ENCODE measurements at places on chromosomes 6 and 20. TPM values are rescaled to one million over a fixed set of nuclear protein-coding genes. Genes with fewer than 3 reads are reported as not detected.

DEFB125 gene
- total RNA-seq, result not detected

SLC22A7 gene
- 0.23 TPM for total RNA-seq

TUBB2B gene
- total RNA-seq, result 2,535 TPM

EYA4 gene
- total RNA-seq, result 3.5 TPM

BCAS4 gene
- total RNA-seq, result 17.8 TPM

OPN5 gene
- total RNA-seq, result not detected

SNAP91 gene
- total RNA-seq, result 179 TPM

MYCT1 gene
- 4.4 TPM for total RNA-seq

TRIM31 gene
- not detected for total RNA-seq

TSPO2 gene
- total RNA-seq, result not detected

SPEF1 gene
- total RNA-seq, result 5.1 TPM

IL17A gene
- not detected for total RNA-seq

SYTL3 gene
- 2.5 TPM for total RNA-seq

UNC93A gene
- total RNA-seq, result not detected

OVOL2 gene
- not detected for total RNA-seq

GNRH2 gene
- not detected for total RNA-seq

ADGRF4 gene
- not detected for total RNA-seq

ZNF391 gene
- 6.2 TPM for total RNA-seq

MLN gene
- total RNA-seq, result not detected

OPRM1 gene
- 56.7 TPM for total RNA-seq

SLC12A5 gene
- total RNA-seq, result 113 TPM

LST1 gene
- total RNA-seq, result 6.0 TPM

CEP162 gene
- 20.1 TPM for total RNA-seq

LY6G5C gene
- total RNA-seq, result 2.5 TPM

CD109 gene
- 2.3 TPM for total RNA-seq

ZNF335 gene
- total RNA-seq, result 15.5 TPM

SLC25A27 gene
- 32.1 TPM for total RNA-seq

GRM1 gene
- total RNA-seq, result 26.8 TPM

KHDC1L gene
- 0.69 TPM for total RNA-seq

WFDC5 gene
- not detected for total RNA-seq

BLCAP gene
- total RNA-seq, result 193 TPM

IL22RA2 gene
- 0.23 TPM for total RNA-seq

IL20RA gene
- 1.4 TPM for total RNA-seq

NINL gene
- total RNA-seq, result 22.1 TPM

PHACTR3 gene
- total RNA-seq, result 43.8 TPM

DLK2 gene
- 8.3 TPM for total RNA-seq

PHACTR1 gene
- total RNA-seq, result 54.7 TPM

CST5 gene
- total RNA-seq, result not detected

ADGB gene
- 2.5 TPM for total RNA-seq

ENPP1 gene
- total RNA-seq, result 3.0 TPM

MDFI gene
- 21.7 TPM for total RNA-seq

HELZ2 gene
- total RNA-seq, result 5.3 TPM

Data from diencephalon (tissue), 1 donor.